ENCODE measurements at places on chromosomes 4 and X.
A peak's percentile ranks its signal among the peaks of the same experiment; 100 is the strongest.

DNA sequence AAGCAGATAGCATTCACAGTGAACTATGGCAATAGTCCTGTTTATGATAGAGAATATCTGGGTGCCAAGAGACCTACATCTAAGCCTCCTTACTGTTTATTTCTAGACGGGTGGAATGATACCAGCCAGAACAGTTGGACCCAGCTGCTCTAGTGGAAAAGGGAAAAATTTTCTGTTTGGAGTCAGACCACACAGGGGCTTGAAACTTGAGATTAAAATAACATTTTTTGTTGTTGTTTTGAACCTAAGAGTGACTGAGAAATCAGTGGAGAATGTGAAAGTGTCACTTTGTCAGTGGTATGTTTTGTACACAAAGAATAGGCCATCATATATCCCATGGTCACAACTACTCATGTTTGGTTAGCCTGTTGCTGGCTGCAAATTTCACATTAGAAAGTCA lies 105.7 kb downstream of the AGTR2 start:
- no peak overlapping the region for H3K4me3 ChIP-seq
- H3K36me3 ChIP-seq = no peaks in the 10 kb centered on the region
- H3K27me3 ChIP-seq = no peaks in the 10 kb centered on the region
- no peak overlapping the region for H3K27ac ChIP-seq
- no peaks in the 10 kb centered on the region for H3K4me1 ChIP-seq
- DNase-seq = no peak

- H3K4me3 ChIP-seq = no peak overlapping the region
- H3K27ac ChIP-seq = no peak overlapping the region
- H3K4me1 ChIP-seq = no peaks in the 10 kb centered on the region
- H3K36me3 ChIP-seq = no peaks in the 10 kb centered on the region
Measured at GRCh38 chr4:186150926-186151325, 40.4 kb upstream of the CYP4V2 start.

DNA sequence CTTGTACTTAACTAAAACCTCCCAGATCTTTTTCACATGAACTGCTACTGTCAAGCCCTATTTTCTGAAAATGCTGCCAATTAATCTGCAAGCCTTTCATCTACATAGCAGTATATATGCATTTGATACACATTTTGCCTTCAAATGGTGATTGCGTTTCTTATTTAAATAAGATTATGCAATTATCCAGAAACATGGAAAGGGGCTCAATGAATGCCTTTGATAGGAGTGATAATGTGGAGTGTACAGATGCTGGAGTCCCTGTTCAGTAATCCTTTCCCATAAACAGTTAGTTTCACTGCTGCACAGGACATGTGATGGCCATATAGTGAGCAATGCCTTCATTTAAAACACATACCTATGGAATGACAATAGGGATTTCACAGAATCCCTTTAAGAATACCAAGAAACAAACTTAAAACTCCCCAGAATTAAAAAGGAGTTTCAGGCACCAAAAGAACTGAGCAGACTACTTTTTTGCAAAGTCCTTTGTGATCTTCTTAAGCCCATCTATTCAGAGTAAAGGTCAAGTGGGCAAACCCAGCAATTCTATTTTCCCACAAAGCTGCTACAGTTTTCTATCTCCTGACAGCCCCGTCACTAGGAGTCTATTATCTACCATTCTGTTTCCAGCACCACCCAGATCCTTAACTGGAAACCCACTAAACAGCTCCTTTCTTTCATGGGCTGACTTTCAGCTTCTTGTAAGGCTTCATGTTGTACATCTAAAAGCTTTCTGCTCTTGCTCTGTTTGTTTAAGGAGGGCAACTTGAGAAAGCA lies 120.3 kb downstream of the UNC5C start:
- H3K4me3 ChIP-seq = no peak overlapping the region
- peaks cover 12% of the 10 kb centered on the region for H3K4me1 ChIP-seq
- DNase-seq = no peak
- H3K27me3 ChIP-seq = no peaks in the 10 kb centered on the region
- no peaks in the 10 kb centered on the region for H3K36me3 ChIP-seq

- no peak for DNase-seq
- H3K27me3 ChIP-seq = peaks cover 2% of the 10 kb centered on the region
- H3K27ac ChIP-seq = no peak overlapping the region
Measured at GRCh38 chrX:118975831-118976598, 1.6 kb downstream of the LONRF3 start.

DNA sequence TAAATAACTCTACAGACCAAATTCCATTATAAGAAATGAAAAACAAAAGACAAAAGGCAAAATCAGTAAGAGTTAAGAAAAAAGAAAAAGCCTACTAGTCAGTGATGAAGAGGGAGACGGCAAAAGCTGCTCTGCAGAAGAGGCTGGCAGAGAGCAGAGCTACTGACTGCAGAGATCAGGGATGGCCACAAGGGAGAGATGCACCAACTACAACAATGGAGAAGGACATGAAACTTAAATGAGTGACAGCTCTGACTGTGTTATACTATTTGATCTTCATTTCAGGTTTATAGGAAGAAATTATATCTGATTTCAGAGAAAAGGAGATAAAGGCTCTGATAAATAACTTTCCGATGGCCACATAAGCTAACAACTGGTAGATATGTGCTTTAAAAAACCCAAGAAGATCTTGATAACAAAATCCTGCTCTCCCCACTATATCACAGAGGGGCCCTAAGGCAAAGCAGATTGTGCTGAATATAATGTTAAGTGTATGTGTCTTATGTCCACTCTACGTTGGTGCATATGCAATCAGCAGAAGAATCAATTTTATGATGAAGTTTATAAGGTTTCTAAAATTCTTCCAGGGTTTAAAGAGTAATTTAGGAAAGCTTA lies 58.4 kb upstream of the COX18 start:
- no peaks in the 10 kb centered on the region for H3K27me3 ChIP-seq
- no peaks in the 10 kb centered on the region for H3K4me1 ChIP-seq
- no peak overlapping the region for H3K4me3 ChIP-seq
- no peak overlapping the region for H3K27ac ChIP-seq
- no peak for DNase-seq

GRCh38 chr4:52546449-52546848 lies 112.7 kb downstream of the USP46 start:
- DNase-seq = no peak
- H3K4me1 ChIP-seq = no peaks in the 10 kb centered on the region
- H3K4me3 ChIP-seq = no peak overlapping the region
- H3K27ac ChIP-seq = no peak overlapping the region
- no peaks in the 10 kb centered on the region for H3K36me3 ChIP-seq

DNA sequence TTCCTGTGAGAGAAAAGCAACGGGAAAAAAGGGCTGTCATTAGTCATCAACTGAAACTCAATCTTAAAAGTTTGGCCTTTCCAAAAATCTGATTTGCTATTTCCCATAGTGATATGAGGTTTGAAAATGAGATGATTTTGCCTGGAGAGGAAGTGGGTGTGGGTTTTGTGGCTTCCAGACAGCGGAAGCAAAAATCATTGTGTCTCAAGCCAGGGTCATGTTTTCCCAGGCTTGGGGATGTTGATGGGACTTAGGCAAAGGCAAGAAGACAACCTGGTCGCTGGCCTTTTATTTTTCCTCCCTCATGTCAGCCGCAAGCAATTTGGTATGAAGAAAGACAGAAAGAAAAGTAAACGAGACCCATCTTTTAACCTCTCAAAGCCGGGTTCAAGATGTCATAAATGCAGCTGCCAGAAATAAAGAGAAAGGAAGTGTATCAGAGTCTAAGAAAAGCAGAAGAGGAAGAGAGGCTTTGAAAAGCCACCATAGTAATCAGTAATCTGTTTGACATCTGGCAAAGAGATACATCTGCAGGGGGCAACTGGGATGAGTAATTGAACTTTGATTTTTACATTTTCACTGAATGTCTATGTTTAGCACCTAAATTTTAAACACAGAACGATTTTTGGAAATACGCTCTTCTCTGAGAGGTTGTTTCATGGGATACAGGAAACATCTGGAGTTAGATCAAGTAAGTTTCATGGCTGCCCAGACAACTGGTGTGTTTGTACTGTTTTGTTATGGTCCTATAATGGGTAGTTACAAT lies 521.6 kb upstream of the SLIT2 start:
- no peaks in the 10 kb centered on the region for H3K36me3 ChIP-seq
- H3K4me1 ChIP-seq = peaks cover 33% of the 10 kb centered on the region
- DNase-seq = peak; percentile 89
- H3K27me3 ChIP-seq = no peaks in the 10 kb centered on the region
- H3K27ac ChIP-seq = peak overlapping the region; percentile 67
- peak overlapping the region; percentile 26 for H3K4me3 ChIP-seq

DNA sequence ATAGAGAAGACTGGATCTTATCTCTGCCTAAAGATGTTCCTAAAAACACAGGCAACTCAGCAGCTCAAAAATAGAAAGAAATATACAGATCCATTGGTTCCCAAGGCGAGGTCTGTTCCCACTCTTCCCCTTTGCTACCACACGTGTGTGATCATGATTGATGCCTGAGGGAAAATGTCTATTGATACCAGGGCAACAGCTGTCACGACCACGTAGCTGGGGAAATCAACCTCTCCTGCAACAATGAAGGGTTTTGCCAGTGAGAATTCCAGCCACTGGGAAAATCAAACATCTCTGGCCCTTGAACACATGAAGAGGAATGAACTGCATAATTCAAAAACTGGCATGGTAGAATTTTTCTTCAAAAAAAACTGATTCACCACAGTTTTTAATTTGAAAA lies 131.0 kb upstream of the MAP3K15 start:
- peaks cover 20% of the 10 kb centered on the region for H3K36me3 ChIP-seq
- no peaks in the 10 kb centered on the region for H3K27me3 ChIP-seq
- H3K4me3 ChIP-seq = no peak overlapping the region
- no peak for DNase-seq
- H3K4me1 ChIP-seq = no peaks in the 10 kb centered on the region

GRCh38 chr4:151806511-151806927 lies 45.7 kb upstream of the GATB start:
- no peak overlapping the region for H3K27ac ChIP-seq
- H3K27me3 ChIP-seq = no peaks in the 10 kb centered on the region
- no peak for DNase-seq
- no peak overlapping the region for H3K4me3 ChIP-seq
- peaks cover 6% of the 10 kb centered on the region for H3K4me1 ChIP-seq

GRCh38 chr4:92012899-92013867 lies 290.6 kb upstream of the GRID2 start:
- no peaks in the 10 kb centered on the region for H3K36me3 ChIP-seq
- no peak overlapping the region for H3K27ac ChIP-seq
- no peaks in the 10 kb centered on the region for H3K4me1 ChIP-seq
- no peak for DNase-seq
- H3K27me3 ChIP-seq = no peaks in the 10 kb centered on the region

DNA sequence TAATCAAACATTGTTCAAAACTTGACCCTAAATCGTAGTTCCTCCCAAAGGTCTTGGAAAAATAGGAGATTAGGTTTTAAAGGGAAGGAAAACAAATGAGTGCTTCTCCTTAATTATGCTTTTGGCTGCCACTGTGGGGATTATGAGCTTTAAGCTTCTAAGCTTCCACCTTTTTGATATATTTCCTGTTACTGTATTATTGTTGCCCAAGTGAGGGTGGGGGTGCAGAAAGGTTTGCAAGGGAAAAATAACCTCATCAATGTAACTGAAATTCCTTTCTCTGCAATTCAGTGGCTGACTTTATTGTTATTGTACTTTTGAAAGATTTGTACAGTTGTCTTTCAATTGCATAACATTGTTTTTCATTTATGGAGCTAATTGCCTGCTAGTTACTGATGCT lies 285.1 kb downstream of the FRMPD4 start:
- no peaks in the 10 kb centered on the region for H3K27me3 ChIP-seq
- no peaks in the 10 kb centered on the region for H3K4me1 ChIP-seq
- H3K27ac ChIP-seq = no peak overlapping the region
- no peak for DNase-seq

- DNase-seq = no peak
- no peak overlapping the region for H3K27ac ChIP-seq
- H3K27me3 ChIP-seq = no peaks in the 10 kb centered on the region
- no peaks in the 10 kb centered on the region for H3K36me3 ChIP-seq
- no peak overlapping the region for H3K4me3 ChIP-seq
Measured at GRCh38 chrX:30521440-30522182, 56.0 kb downstream of the TASL start.

DNA sequence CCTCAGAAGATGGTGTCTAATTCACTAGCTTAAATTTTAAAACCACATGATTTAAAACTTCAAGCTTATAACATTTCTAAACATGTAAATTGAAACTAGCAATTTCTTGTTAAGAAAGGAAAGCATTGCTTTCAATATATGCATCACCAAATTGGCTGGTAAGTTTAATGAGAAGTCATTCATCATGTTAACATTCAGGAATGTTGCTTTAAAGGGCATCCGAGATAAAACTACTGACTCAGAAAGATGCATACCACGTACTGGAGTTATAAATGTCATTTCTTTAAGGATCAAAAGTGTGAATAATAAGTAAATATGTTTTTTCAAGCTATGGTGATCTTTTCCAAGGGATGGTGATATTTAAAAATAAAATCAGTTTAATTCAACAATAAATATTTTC lies 83.3 kb upstream of the VCX2 start:
- H3K27me3 ChIP-seq = no peaks in the 10 kb centered on the region
- H3K36me3 ChIP-seq = no peaks in the 10 kb centered on the region
- no peak for DNase-seq
- no peaks in the 10 kb centered on the region for H3K4me1 ChIP-seq
- no peak overlapping the region for H3K4me3 ChIP-seq

GRCh38 chr4:77599378-77599777 lies 6.2 kb upstream of the CXCL13 start:
- H3K27me3 ChIP-seq = peaks cover 12% of the 10 kb centered on the region
- H3K4me1 ChIP-seq = no peaks in the 10 kb centered on the region
- no peak overlapping the region for H3K4me3 ChIP-seq
- H3K27ac ChIP-seq = no peak overlapping the region

DNA sequence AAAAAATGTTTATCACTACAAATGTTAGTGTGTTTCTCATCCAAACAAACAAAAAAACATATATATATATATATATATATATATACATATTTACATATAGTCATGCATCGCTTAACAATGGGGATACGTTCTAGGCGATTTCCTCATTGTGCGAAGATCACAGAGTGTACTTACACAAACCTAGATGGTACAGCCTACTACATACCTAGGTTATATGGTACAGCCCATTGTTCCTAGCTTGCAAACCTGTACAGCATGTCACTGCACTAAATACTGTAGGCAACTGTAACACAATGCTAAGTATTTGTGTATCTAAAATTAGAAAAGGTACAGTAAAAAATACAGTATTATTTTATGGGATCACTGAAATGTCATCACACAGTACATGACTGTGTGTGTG lies 16.4 kb upstream of the TMSB4X start:
- no peak overlapping the region for H3K4me3 ChIP-seq
- peak overlapping the region; percentile 100 for H3K27ac ChIP-seq
- no peaks in the 10 kb centered on the region for H3K27me3 ChIP-seq

GRCh38 chrX:44947995-44948394 lies 75.0 kb downstream of the KDM6A start:
- no peaks in the 10 kb centered on the region for H3K4me1 ChIP-seq
- DNase-seq = no peak
- no peaks in the 10 kb centered on the region for H3K36me3 ChIP-seq
- no peak overlapping the region for H3K4me3 ChIP-seq
- no peak overlapping the region for H3K27ac ChIP-seq

- H3K4me3 ChIP-seq = peak overlapping the region; percentile 58
- no peaks in the 10 kb centered on the region for H3K27me3 ChIP-seq
- DNase-seq = peak; percentile 70
- H3K27ac ChIP-seq = peak overlapping the region; percentile 79
- no peaks in the 10 kb centered on the region for H3K36me3 ChIP-seq
Measured at GRCh38 chrX:45806410-45807121, 605.9 kb upstream of the DIPK2B start.

- no peaks in the 10 kb centered on the region for H3K4me1 ChIP-seq
- H3K4me3 ChIP-seq = no peak overlapping the region
Measured at GRCh38 chr4:78953769-78954666, 14.8 kb upstream of the PAQR3 start.
